ENCODE measurements at places on chromosomes 4 and X.

GRCh38 chr4:17814140-17814539 is 3.4 kb downstream of the NCAPG start:
- H3K27me3 ChIP-seq: no peaks in the 10 kb centered on the region
- H3K4me1 ChIP-seq: peaks cover 8% of the 10 kb centered on the region
- H3K36me3 ChIP-seq: peaks cover 19% of the 10 kb centered on the region

GRCh38 chr4:105572296-105572695 is 19.9 kb downstream of the ARHGEF38 start:
- no peak overlapping the region for H3K4me3 ChIP-seq
- H3K27me3 ChIP-seq: no peaks in the 10 kb centered on the region
- no peaks in the 10 kb centered on the region for H3K36me3 ChIP-seq
- no peak overlapping the region for H3K27ac ChIP-seq
- no peak for DNase-seq
- H3K4me1 ChIP-seq: no peaks in the 10 kb centered on the region

- H3K4me1 ChIP-seq: peaks cover 28% of the 10 kb centered on the region
- H3K27ac ChIP-seq: no peak overlapping the region
- peaks cover 16% of the 10 kb centered on the region for H3K36me3 ChIP-seq
- no peak for DNase-seq
- no peak overlapping the region for H3K4me3 ChIP-seq
Measured at GRCh38 chr4:82436780-82437179, 6.4 kb downstream of the ENOPH1 start.

- no peak overlapping the region for H3K27ac ChIP-seq
- no peaks in the 10 kb centered on the region for H3K36me3 ChIP-seq
- no peaks in the 10 kb centered on the region for H3K27me3 ChIP-seq
- no peak for DNase-seq
Measured at GRCh38 chr4:142383800-142384470, 462.2 kb downstream of the INPP4B start.

DNA sequence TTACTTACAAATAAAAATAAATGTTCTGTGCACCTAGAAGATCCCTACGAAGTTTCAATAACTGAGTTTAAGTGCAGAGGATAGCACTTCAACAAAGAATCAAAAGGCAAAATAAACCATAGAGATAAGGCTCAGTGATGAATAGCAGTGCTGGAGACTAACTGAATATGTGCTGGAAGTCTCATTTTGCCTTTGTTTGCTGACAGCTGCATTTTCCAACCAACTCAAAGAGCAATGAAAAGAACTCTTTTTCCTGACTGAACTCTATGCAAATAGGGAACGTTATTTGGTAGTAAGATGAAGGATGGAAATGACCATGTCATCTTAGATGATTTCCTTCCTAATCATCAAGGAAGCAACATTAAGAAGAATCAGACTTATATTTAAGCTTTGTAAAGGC is 32.7 kb upstream of the ADH7 start:
- no peak overlapping the region for H3K4me3 ChIP-seq
- H3K36me3 ChIP-seq: no peaks in the 10 kb centered on the region
- H3K27ac ChIP-seq: no peak overlapping the region
- no peak for DNase-seq
- H3K4me1 ChIP-seq: no peaks in the 10 kb centered on the region

DNA sequence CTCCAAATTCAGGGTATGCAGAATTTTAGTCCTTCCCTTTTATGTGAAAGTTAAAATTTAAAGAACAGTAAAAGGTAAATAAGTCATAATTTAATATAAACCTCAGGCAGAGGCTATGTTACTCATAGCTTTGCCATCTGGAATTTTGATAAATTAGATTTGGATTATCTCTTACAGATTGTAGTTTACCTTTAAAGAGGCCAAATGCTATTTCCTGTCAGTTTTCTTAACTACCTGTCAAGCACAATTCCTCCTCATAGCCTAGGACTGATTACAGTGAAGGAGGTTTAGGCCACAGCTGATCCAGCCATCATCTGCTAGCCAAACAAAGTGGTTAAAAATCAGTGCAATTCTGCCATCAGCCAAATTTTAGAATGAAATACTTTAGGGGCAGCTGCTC is 128.1 kb downstream of the MFAP3L start:
- H3K27ac ChIP-seq: no peak overlapping the region
- H3K4me3 ChIP-seq: no peak overlapping the region
- H3K4me1 ChIP-seq: no peaks in the 10 kb centered on the region
- H3K36me3 ChIP-seq: no peaks in the 10 kb centered on the region
- DNase-seq: no peak

- peaks cover 14% of the 10 kb centered on the region for H3K4me1 ChIP-seq
- no peaks in the 10 kb centered on the region for H3K36me3 ChIP-seq
- DNase-seq: no peak
- no peak overlapping the region for H3K4me3 ChIP-seq
- H3K27ac ChIP-seq: no peak overlapping the region
Measured at GRCh38 chr4:185122681-185123345, 20.3 kb upstream of the SLC25A4 start.

DNA sequence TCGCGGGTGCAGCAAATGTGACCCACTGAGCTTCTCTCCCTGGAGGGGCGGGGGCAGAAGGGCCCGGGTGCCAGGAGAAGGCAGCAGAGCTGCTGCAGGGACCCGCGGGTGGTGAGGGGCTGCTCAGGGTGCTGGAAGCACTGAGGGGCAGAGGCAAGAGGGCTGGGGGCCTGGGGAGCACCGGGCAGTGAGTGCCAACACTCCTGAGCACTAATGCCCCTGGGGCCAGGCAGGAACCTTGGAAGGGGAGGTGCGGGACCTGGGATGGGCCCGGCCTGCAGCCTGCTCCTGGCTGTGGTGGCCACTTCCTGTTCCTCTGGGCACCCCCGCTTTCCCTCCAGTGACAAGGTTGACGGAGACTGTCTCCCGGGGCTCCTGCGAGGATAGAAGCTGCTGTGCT is 66.5 kb upstream of the ADRA2C start:
- H3K4me1 ChIP-seq: peaks cover 6% of the 10 kb centered on the region
- no peak overlapping the region for H3K27ac ChIP-seq
- DNase-seq: no peak
- no peak overlapping the region for H3K4me3 ChIP-seq
- H3K27me3 ChIP-seq: no peaks in the 10 kb centered on the region

DNA sequence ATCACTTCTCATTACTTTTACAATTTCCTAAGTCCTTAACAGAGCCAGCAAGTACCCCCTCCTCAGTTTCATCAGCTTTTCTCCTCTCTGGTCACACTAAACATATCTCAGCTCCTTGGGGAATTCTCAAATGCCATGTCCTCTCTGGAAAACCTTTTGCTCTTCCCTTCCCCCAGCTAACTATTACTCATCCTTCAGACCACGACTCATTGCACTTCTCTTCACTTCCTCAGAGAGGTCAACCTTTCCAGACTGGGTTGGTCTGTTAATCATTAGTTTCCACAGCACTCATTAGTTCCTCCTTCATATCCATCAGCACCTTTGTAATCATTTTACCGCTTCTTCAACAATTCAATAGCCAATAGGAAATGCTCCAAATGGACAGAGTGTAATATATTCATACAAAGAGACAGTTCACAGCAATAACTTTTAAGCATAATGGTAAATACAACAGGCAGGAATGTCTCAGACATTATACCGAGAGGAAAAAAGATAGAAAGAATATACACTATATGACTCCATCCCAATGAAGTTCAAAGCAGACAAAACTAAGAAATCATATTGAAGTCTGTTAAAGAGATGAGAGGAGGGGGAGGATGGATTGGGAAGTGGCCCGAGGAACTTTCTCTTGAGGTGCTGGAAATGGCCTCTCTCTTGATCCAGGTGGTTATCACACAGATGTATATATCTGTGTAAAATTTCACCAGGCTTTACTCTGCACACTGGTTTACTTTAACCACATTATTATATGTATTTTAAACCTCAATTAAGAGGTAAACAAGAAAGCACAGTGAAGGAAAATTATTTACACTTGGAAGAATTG is 39.6 kb downstream of the DDX60L start:
- H3K36me3 ChIP-seq: no peaks in the 10 kb centered on the region
- no peak overlapping the region for H3K27ac ChIP-seq
- H3K27me3 ChIP-seq: no peaks in the 10 kb centered on the region

Measured in GM23338 (cell line).